ENCODE measurements at places on chromosomes 5 and 9.
A peak's percentile ranks its signal among the peaks of the same experiment; 100 is the strongest.

- DNase-seq = no peak
- H3K27me3 ChIP-seq = peaks cover 28% of the 10 kb centered on the region
- no peak overlapping the region for H3K27ac ChIP-seq
- no peak overlapping the region for H3K4me3 ChIP-seq
Observed at GRCh38 chr5:168947212-168947868, 353.6 kb downstream of the SLIT3 start.

DNA sequence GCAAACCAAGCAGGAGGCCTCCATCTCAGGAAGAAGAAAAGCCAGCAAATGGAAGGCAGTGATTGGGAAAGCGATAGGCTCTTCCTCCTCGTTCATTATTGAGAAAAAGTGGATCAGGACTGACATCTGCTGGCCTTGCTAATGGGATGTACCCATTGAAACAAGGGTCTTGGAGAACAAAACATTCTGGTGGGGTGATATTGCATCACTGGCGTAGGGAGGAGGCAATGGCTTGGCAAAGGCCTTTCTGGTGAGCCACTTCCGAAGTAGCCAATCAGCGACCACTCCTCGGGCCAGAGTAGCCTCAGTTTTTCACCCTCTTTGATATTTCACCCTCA, 86.7 kb upstream of the NFIB start:
- H3K4me1 ChIP-seq = peaks cover 13% of the 10 kb centered on the region
- peaks cover 2% of the 10 kb centered on the region for H3K27me3 ChIP-seq
- no peaks in the 10 kb centered on the region for H3K36me3 ChIP-seq
- no peak overlapping the region for H3K4me3 ChIP-seq
- H3K27ac ChIP-seq = no peak overlapping the region

DNA sequence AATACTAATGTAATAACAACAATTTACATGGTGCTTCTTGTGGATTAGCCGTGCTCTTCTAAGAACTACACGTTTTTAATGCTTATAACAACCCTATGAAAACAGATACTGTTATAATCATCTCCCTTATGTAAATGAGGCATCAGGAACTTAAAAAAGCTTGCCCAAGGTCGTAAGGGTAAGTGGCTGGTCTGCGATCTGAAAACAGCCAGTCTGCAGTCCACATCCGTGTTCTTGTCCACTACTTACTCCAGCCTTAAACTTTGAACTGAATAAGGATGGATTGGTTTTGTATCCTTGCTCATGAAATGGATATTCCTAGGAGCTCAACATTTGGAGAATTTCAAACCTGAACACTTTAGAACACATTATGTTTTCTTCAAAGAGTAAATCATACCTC, 26.7 kb downstream of the PAM start:
- peaks cover 15% of the 10 kb centered on the region for H3K4me1 ChIP-seq
- no peak for DNase-seq
- peaks cover 12% of the 10 kb centered on the region for H3K36me3 ChIP-seq
- H3K27ac ChIP-seq = no peak overlapping the region

- H3K27ac ChIP-seq = no peak overlapping the region
- no peaks in the 10 kb centered on the region for H3K27me3 ChIP-seq
- DNase-seq = no peak
- peaks cover 14% of the 10 kb centered on the region for H3K4me1 ChIP-seq
Observed at GRCh38 chr9:116695438-116695837, 8.3 kb downstream of the TRIM32 start.

DNA sequence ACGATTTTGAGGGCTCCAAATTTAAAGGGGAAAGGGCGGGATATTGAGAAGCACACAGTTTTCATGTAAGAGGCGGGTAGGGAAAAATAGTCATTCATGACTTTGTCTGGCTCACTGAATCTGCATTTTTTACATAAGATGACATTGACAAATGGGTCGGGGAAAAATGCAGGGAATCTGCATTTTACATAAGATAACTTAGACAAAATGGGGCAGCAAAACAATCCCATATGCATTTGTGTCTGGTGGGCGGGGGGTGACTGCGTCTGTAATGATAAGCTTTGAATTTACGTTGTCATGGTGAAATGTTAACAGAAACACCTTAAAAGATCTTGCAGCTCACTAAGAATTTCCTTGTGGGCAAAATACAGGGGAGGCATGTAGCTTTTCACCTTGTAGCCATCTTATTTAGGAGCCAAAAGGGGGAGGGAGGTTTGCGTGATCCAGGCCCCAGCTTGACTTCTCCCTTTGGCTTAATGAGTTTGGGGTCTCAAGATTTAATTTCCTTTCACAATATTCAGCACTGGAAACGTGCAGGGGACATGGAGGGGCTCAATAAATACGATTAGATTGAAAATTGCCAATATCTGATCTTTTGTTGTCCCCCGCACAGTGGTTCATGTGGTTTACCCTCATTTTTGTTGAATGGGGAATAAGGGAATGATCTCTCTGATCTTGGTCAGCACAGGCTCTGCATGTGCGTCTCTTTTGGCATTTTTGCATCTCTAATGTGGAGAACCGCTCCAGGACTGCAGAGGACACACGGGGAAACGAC, 41.1 kb upstream of the GADD45G start:
- DNase-seq = no peak
- H3K36me3 ChIP-seq = no peaks in the 10 kb centered on the region
- no peak overlapping the region for H3K27ac ChIP-seq

GRCh38 chr9:134174073-134174449, 9.7 kb upstream of the RNU6ATAC start:
- peaks cover 15% of the 10 kb centered on the region for H3K4me1 ChIP-seq
- no peak overlapping the region for H3K27ac ChIP-seq
- DNase-seq = no peak
- no peak overlapping the region for H3K4me3 ChIP-seq

DNA sequence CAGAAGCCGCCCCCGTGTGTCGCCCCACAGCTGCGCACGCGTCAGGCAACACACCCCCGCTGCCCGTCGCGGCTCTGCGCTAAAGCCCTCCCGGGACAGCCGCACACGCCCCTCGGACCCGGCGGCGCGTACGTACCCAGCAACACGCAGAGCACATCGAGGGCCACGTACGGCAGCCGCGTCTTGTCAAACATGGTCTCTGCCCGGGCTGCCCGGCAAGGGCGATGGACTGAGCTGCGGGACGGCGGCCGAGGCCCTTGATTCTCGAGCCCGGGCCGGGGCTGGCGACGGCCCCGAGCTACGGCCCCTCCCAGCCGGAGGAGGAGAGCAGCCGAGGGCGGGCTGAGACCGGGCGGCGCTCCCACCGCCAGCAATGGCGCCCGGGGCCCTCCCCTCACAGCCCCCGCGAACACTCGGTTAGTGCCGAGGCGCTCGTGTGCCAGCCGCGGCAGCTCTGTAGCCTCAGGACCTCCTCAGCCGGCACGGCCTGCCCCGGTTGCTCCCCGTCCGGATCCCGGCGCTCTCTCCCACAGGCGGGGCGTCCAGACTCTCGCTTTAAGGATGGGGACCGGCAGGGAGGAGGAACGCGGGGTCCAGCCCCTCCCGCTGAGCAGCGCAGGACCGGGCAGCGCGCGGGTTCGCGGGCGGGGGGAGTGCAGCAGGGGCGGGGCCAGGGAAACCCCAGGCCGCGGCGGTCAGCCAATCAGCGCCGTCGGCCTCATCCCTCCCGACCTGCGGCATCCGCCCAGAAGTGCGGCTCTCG, at the start of gene PLPP1:
PLPP1 (minus strand) TSS at position 529 of the 763 bp plus-strand sequence; CDS start at position 194, 335 bp downstream.
- H3K4me1 ChIP-seq = peaks cover 11% of the 10 kb centered on the region
- peak within 1 kb of the TSS; percentile 70 for H3K27ac ChIP-seq
- no peaks in the 10 kb centered on the region for H3K27me3 ChIP-seq

- no peak overlapping the region for H3K27ac ChIP-seq
- no peak overlapping the region for H3K4me3 ChIP-seq
- peaks cover 21% of the 10 kb centered on the region for H3K27me3 ChIP-seq
- H3K4me1 ChIP-seq = peaks cover 4% of the 10 kb centered on the region
- no peak for DNase-seq
Observed at GRCh38 chr9:98861781-98862504, 54.5 kb downstream of the GALNT12 start.

GRCh38 chr9:92807031-92807756, 42.6 kb upstream of the BICD2 start:
- H3K27ac ChIP-seq = no peak overlapping the region
- DNase-seq = no peak
- H3K27me3 ChIP-seq = peaks cover 58% of the 10 kb centered on the region
- H3K4me1 ChIP-seq = peaks cover 4% of the 10 kb centered on the region
- no peak overlapping the region for H3K4me3 ChIP-seq

- H3K27me3 ChIP-seq = peaks cover 34% of the 10 kb centered on the region
- H3K27ac ChIP-seq = no peak overlapping the region
- no peaks in the 10 kb centered on the region for H3K36me3 ChIP-seq
- no peak for DNase-seq
Observed at GRCh38 chr5:88979244-88979643, 96.3 kb upstream of the MEF2C start.

- no peaks in the 10 kb centered on the region for H3K4me1 ChIP-seq
- no peaks in the 10 kb centered on the region for H3K27me3 ChIP-seq
- H3K4me3 ChIP-seq = no peak overlapping the region
- no peak overlapping the region for H3K27ac ChIP-seq
- DNase-seq = peak; percentile 62
- peaks cover 40% of the 10 kb centered on the region for H3K36me3 ChIP-seq
Observed at GRCh38 chr9:114049441-114050225, 28.5 kb downstream of the AMBP start.

- no peaks in the 10 kb centered on the region for H3K36me3 ChIP-seq
- no peaks in the 10 kb centered on the region for H3K4me1 ChIP-seq
- H3K27me3 ChIP-seq = no peaks in the 10 kb centered on the region
- no peak overlapping the region for H3K27ac ChIP-seq
- H3K4me3 ChIP-seq = no peak overlapping the region
Observed at GRCh38 chr9:74412236-74412979, 84.7 kb upstream of the RORB start.

- peaks cover 17% of the 10 kb centered on the region for H3K27me3 ChIP-seq
- peak; percentile 66 for DNase-seq
Observed at GRCh38 chr9:89808076-89808755, 203.4 kb downstream of the GADD45G start.
